ENCODE measurements at places on chromosomes 12 and 14.

DNA sequence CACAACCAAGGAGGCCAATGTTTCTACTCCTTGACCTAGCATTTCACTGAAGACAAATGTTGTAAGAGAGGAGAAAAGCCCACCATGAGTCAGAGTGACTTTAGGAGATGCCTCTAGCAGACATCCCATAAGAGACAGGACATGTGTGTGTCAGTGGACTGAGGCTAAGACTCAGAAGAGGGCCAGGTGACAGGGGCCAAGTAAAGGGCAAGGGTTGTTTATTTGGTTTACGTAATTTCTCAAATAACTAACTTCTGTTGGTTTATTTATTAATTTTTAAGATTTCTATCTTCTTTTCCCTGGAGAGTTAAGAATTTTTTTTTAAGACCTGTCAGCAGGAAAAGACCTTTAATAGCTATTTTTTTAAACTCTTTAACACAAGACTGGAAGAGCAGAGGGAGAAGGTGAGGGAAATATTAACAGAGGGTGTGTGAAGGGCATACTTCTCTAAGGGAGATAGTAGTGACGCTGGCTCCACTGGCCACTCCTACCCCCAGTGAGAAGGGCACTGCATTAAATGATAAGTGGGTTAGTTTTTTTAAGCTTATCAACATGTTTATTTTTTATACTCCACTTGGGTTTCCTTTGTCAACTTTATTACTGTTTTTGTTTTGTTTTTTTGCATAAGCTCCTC is 3.4 kb downstream of the PNP start:
- DNase-seq: no peak

- DNase-seq: no peak
Measured at GRCh38 chr12:39393179-39393578, 49.7 kb downstream of the KIF21A start.

GRCh38 chr14:35760143-35760542 is 49.0 kb downstream of the RALGAPA1 start:
- no peak for DNase-seq

DNA sequence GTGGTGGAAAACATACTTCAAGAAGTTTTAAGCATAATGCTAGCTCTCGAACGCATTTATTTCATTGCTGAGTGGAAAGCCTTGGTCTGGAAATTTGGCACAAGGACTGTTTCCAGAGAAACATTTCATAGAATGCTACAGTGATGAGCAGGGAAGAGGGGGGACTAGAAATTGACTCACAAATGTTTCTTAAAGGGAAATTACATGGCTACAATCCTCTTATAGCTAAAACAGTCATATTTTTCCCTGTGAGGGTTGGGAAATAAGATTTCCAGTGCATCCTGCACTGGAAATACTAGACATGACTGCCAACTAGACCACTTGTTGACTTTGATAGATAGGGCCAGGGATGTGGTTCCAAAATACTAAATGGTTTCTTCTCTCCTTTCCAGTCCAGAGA is 197.3 kb upstream of the RGS6 start:
- DNase-seq: no peak

- no peak for DNase-seq
Measured at GRCh38 chr12:19847294-19848059, 408.2 kb downstream of the AEBP2 start.

GRCh38 chr14:75418850-75419768 is 8.7 kb upstream of the JDP2 start:
- peak; percentile 60 for DNase-seq

DNA sequence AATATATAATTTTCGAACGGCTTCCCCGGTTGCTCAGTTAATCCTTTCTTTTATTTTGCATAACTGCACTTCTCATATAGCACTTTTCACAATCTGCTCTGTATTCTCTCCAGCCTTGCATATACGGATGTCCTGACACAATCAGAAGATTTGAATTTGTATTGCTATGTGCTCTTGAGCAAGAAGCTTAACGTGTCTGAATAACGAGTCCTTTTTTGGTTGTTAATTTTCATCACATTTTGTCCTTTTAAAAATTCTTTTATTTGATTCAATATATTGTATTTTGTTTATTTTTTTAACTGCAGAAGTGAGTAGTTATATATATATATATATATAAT is 17.6 kb downstream of the A2M start:
- DNase-seq: no peak

GRCh38 chr12:111028830-111029229 is 108.5 kb upstream of the MYL2 start:
- no peak for DNase-seq

GRCh38 chr14:28762303-28762954 is 4.2 kb upstream of the FOXG1 start:
- no peak for DNase-seq

DNA sequence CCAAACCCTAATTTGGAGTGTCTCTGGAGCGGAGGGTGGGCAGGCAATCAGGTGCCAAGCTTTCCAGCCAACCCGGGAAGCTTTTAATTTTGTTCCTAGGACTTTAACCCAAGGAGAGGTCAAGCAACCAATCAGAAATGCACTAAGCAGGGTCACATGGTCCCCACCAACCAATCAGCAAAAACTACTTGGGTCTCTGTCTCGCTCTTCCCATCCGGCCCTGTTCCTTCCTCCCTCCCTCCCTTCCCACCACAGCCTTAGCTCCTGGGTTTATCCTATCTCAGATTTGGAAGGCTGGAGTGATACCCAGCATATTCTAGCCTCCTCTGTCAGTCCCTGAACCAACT is 7.3 kb downstream of the HOXC5 start:
- DNase-seq: no peak

GRCh38 chr12:110937104-110937641 is 16.8 kb upstream of the MYL2 start:
- peak; percentile 52 for DNase-seq

Data from CD14-positive monocyte (primary cell).